ENCODE measurements at places on chromosomes 13 and 19. TPM values are rescaled to one million over a fixed set of nuclear protein-coding genes. Genes with fewer than 3 reads are reported as not detected.

- peaks cover 6% of the 10 kb centered on the region for H3K4me1 ChIP-seq
- no peak overlapping the region for H3K4me3 ChIP-seq
- no peak overlapping the region for H3K27ac ChIP-seq
- no peaks in the 10 kb centered on the region for H3K27me3 ChIP-seq
- DNase-seq, result no peak
Observed at GRCh38 chr13:35771898-35772297, 295.4 kb upstream of the MAB21L1 start.

Gene TNFRSF19
- total RNA-seq, result 25.6 TPM

DNA sequence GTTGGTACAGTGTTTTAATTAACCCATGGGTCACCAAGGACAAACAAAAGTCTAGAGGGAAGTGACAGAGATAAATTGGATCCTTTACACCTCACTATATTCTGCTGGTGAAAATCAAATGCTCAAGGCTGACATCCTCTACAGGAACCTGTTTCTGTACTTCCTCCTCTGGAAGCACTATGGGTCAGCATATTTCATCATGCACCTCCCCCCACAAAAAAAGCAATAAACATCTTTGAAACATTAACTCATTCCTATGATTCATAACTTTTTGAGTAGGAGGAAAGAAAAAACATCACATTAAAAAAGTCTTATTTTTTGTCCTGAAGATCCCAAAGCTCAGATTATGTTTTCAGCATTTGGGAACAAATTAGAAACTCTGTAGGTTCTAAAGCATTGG lies 588.3 kb upstream of the SGCG start:
- no peaks in the 10 kb centered on the region for H3K27me3 ChIP-seq
- H3K36me3 ChIP-seq, result no peaks in the 10 kb centered on the region
- no peak overlapping the region for H3K27ac ChIP-seq
- H3K4me1 ChIP-seq, result no peaks in the 10 kb centered on the region
- H3K4me3 ChIP-seq, result no peak overlapping the region
- DNase-seq, result no peak

DNA sequence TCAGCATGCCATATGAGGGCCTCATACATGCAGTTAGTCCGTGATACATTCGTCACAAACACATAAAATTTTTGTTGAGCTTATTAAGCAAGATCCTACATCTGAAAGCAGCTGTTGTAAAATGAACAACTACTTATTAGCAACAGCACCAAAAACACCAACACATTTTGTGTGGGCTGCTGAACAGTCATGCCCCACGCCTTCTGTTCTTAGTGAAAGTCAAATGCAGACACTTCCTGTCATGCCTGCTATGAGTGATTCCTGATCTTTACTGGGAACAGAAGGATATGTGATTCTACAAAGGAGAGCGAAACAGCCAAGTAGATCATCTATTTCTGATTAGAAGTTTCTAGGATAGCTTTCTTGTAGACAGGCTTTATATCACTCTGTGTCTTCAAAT lies 4.2 kb upstream of the B3GLCT start:
- DNase-seq, result no peak
- no peak overlapping the region for H3K27ac ChIP-seq
- H3K36me3 ChIP-seq, result no peaks in the 10 kb centered on the region
- peaks cover 9% of the 10 kb centered on the region for H3K4me1 ChIP-seq
- no peak overlapping the region for H3K4me3 ChIP-seq
- no peaks in the 10 kb centered on the region for H3K27me3 ChIP-seq

GRCh38 chr19:47258895-47259555 lies 2.7 kb downstream of the CCDC9 start:
- H3K27me3 ChIP-seq, result no peaks in the 10 kb centered on the region
- peaks cover 6% of the 10 kb centered on the region for H3K4me1 ChIP-seq

- no peaks in the 10 kb centered on the region for H3K36me3 ChIP-seq
- DNase-seq, result no peak
- H3K4me3 ChIP-seq, result no peak overlapping the region
- no peaks in the 10 kb centered on the region for H3K4me1 ChIP-seq
Observed at GRCh38 chr13:35343417-35343816, 133.1 kb downstream of the MAB21L1 start.

Gene DIRAS1
- total RNA-seq, result 152 TPM

Gene SIGLEC12
- not detected for total RNA-seq

Gene FOXA3
- not detected for total RNA-seq

DNA sequence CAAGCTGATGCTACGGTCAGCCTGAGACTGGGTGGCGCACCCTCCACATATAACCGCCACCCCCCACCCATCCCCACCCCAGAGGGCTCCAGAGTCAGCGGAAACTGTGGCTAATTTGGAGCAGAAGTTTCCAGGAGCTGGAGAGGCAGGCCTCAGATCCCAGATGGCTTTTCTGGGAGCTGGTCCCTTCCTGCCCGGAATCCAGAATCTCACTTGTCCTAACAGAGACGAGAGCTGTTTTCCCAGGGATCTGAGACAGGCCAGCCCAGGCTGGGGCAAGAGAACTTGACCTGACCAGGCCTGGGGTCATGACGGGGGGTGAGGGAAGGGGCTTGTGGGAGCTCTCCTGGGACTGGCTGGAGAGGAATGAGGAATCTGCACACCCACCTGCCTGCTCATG lies 6.5 kb downstream of the EPHX3 start:
- peak; percentile 50 for DNase-seq
- no peaks in the 10 kb centered on the region for H3K36me3 ChIP-seq
- peaks cover 17% of the 10 kb centered on the region for H3K4me1 ChIP-seq
- no peak overlapping the region for H3K4me3 ChIP-seq
- peaks cover 5% of the 10 kb centered on the region for H3K27me3 ChIP-seq
- H3K27ac ChIP-seq, result peak overlapping the region; percentile 46

DNA sequence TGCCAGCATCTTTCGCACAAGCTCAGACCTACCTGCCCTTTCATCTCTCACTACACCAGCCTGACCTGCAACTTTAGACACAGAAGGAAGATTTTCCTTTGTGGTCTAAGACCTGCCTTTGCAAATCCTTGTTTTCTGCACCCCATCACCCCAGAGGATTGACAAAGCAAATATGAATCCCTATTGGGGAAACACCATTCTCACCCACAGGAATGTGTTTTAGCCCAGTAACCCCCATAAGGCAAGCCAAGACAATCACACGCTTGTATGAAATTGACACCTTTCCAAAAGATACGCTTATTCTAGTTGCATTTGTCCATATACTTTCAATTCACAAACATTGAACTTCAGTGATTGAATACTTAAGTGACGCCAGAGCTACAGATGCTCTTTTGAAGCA lies 55.7 kb downstream of the SPATA13 start:
- no peak overlapping the region for H3K4me3 ChIP-seq
- peak overlapping the region; percentile 49 for H3K27ac ChIP-seq
- no peaks in the 10 kb centered on the region for H3K36me3 ChIP-seq

DNA sequence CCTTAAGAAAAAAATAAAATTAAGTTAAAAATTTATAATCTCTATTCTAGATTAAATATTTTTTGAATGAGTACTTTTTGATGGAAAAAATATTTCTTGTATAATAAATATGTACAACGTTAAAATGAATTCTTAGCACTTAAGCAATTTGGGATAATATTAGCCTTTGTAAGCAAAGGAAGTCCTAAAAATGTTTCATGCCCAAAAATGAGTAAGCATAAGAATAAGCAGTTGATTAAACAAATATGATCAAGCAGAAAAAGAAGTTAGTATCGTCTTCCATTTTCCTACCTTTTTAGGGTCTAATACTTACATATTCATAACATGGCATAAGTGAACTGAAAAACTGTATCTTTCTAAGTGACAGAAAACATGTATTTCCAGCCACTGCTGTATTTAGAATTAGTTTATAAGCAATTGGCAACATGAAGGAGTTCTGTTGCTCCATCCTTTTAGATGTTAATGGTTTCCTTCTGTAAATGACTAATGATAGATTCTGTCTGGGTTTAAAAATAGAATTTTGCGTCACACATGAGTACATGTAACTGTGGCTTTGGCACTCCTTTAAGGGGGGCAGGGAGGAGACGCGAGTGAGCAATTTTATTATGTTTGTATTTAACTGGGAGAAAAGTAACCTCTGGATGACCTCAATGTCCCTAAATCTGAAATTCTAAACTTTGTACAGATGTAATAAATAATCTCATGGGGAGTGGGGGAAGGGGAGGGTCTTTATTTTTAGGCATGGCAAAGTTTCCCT lies 237.4 kb downstream of the RGCC start:
- H3K36me3 ChIP-seq, result peaks cover 36% of the 10 kb centered on the region
- peak overlapping the region; percentile 6 for H3K27ac ChIP-seq
- no peaks in the 10 kb centered on the region for H3K27me3 ChIP-seq
- H3K4me3 ChIP-seq, result peak overlapping the region; percentile 10
- peak; percentile 73 for DNase-seq
- H3K4me1 ChIP-seq, result peaks cover 24% of the 10 kb centered on the region

DNA sequence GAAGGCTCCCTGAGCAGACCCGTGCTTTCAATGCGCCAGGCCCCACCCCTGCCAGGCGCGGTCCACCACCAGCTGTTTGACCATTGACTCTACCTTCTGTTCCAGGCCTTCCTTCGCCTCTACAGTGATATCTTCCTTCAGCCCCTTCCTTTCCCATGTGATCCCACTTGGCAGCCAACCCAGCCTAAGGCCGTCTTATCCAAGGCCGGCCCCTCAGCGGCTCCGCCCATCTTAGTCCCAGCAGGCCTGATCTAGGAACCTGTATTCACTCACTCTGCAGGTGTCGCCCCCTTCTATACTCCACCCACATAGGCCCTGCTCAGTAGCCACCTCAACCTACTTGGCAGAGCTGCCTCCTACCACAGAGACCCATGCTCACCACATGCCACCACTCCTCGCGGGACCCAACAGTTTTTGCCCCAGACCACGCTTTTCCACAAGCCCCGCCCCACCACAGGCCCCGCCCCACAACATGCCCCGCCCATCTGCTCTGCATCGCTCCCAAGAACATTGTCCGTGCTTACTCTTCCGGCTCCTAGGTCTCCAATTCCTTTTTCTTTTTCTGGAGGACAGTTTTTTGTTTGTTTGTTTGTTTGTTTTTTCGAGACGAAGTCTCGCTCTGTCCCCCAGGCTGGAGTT lies 2.9 kb downstream of the RASIP1 start:
- DNase-seq, result peak; percentile 55
- peaks cover 30% of the 10 kb centered on the region for H3K4me1 ChIP-seq
- peaks cover 7% of the 10 kb centered on the region for H3K36me3 ChIP-seq
- H3K27ac ChIP-seq, result no peak overlapping the region

DNA sequence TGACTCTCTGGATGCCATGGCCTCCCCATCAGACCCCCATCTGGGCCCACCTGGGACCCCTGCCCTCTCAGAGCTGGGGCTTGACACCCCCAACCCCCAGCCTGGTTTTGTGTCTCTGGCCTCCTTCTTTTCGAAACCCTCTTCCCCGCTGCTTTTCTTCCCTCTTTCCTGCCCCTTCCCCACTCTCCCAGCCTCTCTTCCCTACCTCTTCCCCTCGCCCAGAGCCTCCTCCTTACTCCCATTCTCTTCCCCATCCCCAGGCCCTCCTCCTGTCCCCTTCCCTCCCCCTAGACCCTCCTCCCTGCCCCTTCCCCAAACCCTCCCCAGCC lies 2.1 kb downstream of the TNFSF9 start:
- peaks cover 8% of the 10 kb centered on the region for H3K27me3 ChIP-seq
- peaks cover 26% of the 10 kb centered on the region for H3K4me1 ChIP-seq
- no peak overlapping the region for H3K27ac ChIP-seq
- no peaks in the 10 kb centered on the region for H3K36me3 ChIP-seq
- H3K4me3 ChIP-seq, result no peak overlapping the region
- DNase-seq, result no peak

DNA sequence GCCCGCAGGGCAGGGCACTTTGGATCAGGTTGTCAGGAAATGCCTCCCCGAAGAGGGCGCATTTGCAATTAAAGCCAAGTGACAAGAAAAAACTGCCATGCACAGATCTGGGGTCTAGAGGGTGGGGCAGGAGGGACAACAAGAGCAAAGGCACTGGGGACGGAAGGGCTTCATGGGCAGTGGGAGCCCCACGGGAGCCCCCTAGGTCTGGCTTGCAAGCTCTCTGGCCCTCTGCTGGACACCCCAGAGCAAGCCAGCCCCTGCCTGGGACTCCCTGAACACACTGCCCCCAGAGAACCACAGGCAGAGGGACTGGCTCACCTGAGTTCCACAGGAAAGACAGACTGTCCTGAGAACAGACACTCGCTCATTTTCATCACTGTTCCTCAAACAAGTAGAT lies 30.2 kb upstream of the C19orf12 start:
- H3K36me3 ChIP-seq, result no peaks in the 10 kb centered on the region
- H3K4me1 ChIP-seq, result no peaks in the 10 kb centered on the region
- no peak overlapping the region for H3K27ac ChIP-seq
- no peak overlapping the region for H3K4me3 ChIP-seq

DNA sequence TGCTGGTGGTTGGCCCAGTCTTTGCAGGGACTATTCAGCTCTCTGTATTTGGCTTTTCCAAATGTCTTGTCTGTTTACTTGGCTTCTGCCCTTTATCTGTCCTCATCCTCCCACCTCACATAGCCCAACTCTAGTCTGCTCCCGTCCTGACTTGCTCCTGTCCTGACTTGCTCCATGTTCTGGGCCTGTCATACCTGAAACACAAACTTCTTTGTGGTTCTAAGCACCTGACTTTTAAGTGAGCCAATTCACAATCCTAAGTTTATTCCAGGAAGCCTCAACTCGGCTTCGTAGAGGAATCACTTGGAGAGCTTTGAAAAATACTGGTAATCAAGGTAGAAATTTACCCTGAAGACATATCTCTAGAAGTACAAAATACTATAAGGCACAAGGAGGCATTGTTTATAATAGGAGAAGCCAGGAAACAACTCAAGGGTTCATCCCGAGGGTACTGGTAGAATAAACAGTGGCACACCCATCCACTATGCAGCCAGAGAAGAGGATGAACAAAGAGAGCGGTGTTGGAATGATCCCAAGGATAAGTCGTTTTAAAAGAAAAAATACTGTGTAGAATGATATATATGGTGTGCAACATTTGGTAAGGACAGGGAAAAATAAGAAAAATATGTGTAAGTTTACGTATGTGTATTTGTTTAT lies 284.5 kb downstream of the FGF14 start:
- no peaks in the 10 kb centered on the region for H3K27me3 ChIP-seq
- no peak overlapping the region for H3K27ac ChIP-seq
- no peaks in the 10 kb centered on the region for H3K4me1 ChIP-seq
- no peak for DNase-seq
- H3K4me3 ChIP-seq, result no peak overlapping the region

- H3K36me3 ChIP-seq, result no peaks in the 10 kb centered on the region
- H3K4me1 ChIP-seq, result peaks cover 53% of the 10 kb centered on the region
- H3K4me3 ChIP-seq, result peak overlapping the region; percentile 76
- no peaks in the 10 kb centered on the region for H3K27me3 ChIP-seq
- peak overlapping the region; percentile 75 for H3K27ac ChIP-seq
Observed at GRCh38 chr13:98976338-98976737, 1.5 kb downstream of the DOCK9 start.

Gene CPB2
- not detected for total RNA-seq

Gene ATP4A
- not detected for total RNA-seq

Gene HIF3A
- total RNA-seq, result 85.4 TPM

- no peaks in the 10 kb centered on the region for H3K27me3 ChIP-seq
- H3K4me3 ChIP-seq, result no peak overlapping the region
- H3K27ac ChIP-seq, result no peak overlapping the region
- no peaks in the 10 kb centered on the region for H3K4me1 ChIP-seq
- H3K36me3 ChIP-seq, result no peaks in the 10 kb centered on the region
- DNase-seq, result no peak
Observed at GRCh38 chr13:75357576-75358289, 124.2 kb downstream of the TBC1D4 start.

GRCh38 chr19:17966550-17967256 lies at the start of gene KCNN1:
Gene KCNN1 (plus strand): TSS chr19:17967107. CDS start chr19:17973889, 6,782 bp downstream.
- no peaks in the 10 kb centered on the region for H3K36me3 ChIP-seq
- H3K4me3 ChIP-seq, result no peak within 1 kb of the TSS
- H3K27me3 ChIP-seq, result peaks cover 50% of the 10 kb centered on the region
- DNase-seq, result no peak

Gene CEACAM16
- total RNA-seq, result not detected
